ENCODE measurements at places on chromosomes 4 and X.

- no peak for DNase-seq
These were observed 128.0 kb downstream of the SNCA start for GRCh38 chr4:89708903-89709421.

DNA sequence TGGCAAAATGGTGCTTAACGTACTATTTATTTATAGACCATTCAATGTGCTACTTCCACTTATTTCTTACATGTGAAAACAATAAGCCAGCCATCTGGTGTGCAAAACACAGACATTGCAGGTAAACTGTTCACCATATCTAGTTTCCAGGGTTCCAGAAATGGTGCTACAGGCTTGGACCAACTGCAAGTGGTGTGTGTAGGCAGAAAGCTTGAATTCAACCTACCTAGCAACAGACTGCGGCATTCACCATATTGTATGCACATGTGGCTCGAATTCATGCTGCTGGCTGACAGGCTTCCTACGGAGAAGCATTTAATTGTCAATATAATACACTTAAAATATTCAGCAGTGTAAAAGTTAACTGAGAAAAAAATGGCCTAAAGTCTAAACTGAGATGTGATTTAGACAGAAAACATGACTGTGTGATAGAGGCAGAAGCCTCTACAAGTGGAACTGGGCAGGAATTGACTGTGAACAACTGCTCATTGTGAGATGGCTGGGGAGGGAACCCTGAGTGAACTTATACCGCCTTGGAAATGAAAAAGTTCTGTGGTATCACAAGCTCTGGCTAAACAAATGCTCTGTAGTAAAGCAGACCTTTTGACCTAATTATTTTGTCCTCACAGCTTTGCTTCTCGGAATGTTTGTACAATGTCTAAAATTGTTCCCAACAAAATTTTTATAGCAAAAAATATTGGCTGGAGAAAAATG is 434.7 kb downstream of the GRIA2 start:
- DNase-seq = no peak

- DNase-seq = no peak
These were observed 74.3 kb upstream of the TNIP3 start for GRCh38 chr4:121238461-121238860.

DNA sequence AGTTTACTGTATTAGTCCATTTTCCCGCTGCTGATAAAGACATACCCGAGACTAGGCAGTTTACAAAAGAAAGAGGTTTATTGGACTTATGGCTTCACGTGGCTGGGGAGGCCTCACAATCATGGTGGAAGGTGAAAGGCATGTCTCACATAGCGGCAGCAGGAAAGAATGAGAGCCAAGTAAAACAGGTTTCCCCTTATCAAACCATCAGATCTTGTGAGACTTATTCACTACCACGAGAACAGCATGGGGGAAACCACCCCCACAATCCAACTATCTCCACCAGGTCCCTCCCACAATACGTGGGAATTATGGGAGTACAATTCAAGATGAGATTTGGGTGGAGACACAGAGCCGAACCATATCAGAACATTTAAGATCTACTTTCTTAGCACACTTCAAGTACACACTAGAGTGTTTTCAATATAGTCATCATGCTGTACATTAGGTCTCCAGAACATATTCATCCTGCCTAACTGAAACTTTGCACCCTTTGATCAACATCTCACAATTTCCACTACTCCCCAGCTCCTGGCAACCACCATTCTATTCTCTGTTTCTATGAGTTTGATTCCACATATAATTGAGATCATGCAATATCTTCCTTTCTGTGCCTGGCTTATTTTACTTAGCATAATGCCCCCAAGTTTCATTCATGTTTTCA is 341.0 kb downstream of the ARHGAP24 start:
- DNase-seq = no peak

DNA sequence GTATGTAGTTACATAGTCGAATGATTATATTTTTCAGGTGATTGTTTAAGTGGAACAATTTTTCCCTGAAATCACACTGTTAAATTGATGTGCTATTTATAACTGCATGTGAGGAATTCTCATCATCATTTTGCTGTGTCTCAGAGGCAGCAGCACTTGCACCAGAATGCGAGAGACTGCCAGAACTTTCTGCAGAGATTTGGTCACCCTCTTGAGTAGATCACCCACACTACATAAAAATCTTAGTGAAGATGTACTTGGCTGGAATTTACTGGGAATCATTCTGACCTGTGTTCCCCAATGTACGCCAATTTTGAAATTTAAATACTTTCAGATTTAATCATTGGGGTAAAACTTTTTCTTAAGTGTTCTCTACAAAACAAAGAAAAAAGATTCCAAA is 5.4 kb downstream of the UGT2B4 start:
- DNase-seq = no peak

- peak; percentile 5 for DNase-seq
These were observed at the start of gene PCDH18 for GRCh38 chr4:137531986-137532868. Gene PCDH18 (minus strand): TSS chr4:137532494. CDS start chr4:137532088, 406 bp downstream.

DNA sequence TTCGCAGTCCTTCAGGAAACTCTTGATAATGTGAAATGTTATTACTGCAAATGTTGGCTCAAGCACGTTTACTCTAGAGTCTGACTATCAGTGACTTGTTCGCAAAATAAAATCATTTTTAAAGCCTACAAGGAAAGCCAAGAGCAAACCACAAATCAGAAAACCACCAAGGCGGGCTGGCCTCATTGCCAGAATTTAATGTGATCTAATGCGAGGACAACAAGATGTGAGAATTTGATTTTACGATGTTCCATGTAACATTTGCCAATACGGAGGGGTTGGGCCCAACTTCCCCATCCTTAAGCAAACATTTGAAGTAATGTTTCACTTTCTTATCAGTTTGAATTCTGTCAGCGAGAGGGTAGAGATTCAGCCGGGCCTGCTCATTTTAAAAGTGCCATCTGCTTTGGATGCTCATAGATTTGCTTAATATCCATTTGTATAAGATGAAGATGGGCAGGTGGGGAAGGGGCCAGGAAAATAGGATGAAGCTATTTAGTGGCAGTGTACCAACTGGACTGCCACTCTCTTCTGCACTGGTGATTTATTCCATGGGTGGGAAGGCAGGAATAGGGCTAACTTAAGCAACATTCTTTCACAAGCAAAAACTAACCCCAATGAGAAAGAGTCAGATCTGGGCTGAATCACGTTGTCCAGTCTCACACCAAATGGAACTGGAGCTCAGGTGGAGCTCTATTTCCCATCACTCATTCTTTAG is 225.3 kb downstream of the ANAPC10 start:
- DNase-seq = no peak

DNA sequence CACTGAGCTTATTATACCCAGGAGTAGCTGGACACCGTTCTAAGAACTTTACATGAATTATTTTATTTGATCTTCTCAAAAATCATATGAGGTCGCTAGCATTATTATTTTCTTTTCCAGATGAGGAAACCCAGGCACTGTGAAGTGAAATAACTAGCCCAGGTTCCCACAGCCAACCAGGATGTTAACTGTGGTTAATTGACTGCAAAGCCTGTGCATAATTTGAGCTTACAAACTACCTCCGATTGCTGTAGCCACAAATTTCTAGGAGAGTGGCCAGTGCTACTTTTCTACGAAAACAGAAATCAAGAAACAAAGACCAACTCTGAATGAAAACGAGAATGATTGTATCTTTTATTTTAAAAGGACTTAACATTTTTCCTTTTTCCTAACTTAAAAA is 27.2 kb downstream of the SPRY1 start:
- DNase-seq = no peak

DNA sequence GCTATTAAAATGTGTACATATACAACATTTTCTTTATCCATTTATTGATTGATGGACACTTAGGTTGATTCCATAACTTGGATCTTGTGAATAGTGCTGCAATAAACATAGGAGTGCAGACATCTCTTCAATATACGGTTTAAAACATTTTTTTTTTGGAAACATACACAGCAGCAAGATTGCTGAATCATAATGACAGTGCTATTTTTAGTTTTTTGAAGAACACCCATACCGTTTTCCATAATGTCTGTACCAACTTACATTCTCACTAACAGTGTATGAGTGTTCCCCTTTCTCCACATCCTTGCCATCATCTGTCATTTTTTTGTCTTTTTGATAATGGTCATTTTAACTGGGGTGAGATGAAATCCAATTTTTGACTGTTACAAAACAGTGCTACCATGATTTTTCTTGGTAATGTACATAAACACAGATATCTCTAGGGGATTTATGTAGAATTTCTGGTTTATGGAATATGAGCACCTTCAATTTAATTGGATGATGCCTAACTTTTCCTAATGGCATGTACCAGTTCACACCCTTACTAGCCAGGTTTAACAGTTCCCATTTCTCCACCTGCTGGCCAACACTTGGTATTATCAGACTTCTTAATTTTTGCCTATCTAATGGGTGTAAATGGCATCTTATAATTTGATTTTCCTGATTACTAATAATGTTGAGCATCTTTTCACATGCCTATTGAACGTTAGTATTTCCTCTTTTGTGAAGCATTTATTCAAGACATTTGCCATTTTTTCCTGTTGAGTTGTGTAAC is 21.0 kb upstream of the TMSB15B start:
- peak; percentile 24 for DNase-seq

- no peak for DNase-seq
These were observed 302.3 kb downstream of the DCHS2 start for GRCh38 chr4:154189346-154189745.

GRCh38 chrX:30513284-30513683 is 64.3 kb downstream of the TASL start:
- no peak for DNase-seq

- no peak for DNase-seq
These were observed 300.9 kb downstream of the BCOR start for GRCh38 chrX:39796856-39797255.

DNA sequence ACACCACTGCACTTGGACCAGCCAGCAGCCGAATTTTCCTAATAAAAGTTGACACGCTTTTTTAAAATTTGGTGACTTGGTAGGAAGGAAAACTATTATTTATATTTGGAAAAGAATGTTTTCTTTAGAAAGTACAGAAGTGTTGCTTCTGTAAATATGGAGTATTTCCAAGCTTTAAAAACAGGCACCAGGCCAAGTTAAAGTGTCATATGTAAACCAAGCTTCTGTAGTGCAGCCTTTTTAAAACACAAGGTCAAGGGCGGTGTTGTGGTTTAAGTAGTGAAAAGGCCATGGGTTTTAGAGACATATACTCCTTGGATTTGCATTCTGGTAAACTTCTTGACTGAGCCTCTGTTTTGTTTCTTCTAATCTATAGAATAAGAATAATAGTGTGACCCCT is 62.7 kb downstream of the TRIM2 start:
- DNase-seq = no peak

DNA sequence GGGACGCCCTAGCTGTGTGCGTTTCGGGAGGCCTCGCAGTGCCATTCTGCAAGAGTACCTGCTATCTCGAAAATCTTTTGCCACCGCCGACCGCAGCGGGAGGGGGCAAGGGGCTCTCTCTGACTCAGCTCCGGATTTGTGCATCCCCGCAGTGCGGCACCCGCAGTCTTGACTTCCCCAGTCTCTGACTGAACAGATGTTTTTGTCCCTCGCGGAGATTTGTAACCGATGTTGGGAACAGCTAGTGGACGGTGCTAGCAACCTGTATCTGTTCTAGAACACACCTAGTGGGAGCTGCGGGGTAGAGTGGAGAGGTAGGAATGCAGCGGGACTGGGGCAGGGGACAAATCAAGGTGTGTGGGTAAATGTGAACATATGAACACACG is 17.2 kb downstream of the NKX6-1 start:
- no peak for DNase-seq

- no peak for DNase-seq
These were observed 53.7 kb downstream of the TRIM2 start for GRCh38 chr4:153257991-153258390.

DNA sequence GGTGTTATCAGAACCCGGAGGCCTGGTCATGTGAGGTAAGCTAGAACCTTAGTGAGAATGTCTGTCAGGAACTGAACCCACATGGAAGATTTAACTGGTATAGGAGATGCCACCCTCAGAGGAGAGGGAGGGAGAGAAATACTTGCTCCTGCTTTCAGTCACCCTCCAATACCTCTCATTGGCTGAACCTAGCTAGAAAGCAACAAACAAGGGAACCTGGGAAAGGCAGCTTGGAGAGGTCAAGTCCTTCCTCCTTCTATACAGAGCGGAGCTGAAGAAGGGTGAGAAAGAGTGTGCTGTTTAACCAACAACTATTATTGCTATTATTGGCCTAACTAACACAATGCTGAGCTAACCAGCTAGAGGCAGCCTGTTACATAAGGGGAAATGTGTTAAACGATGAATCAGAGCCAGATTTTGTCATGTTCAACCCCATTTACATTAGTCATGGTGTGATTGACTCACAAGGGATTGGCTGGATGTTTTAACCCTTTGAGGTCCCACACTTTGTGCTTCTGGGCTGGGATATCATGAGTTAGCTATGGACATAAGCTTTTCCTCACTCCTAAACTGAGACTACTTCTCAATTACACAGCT is 96.5 kb upstream of the ESX1 start:
- DNase-seq = no peak

DNA sequence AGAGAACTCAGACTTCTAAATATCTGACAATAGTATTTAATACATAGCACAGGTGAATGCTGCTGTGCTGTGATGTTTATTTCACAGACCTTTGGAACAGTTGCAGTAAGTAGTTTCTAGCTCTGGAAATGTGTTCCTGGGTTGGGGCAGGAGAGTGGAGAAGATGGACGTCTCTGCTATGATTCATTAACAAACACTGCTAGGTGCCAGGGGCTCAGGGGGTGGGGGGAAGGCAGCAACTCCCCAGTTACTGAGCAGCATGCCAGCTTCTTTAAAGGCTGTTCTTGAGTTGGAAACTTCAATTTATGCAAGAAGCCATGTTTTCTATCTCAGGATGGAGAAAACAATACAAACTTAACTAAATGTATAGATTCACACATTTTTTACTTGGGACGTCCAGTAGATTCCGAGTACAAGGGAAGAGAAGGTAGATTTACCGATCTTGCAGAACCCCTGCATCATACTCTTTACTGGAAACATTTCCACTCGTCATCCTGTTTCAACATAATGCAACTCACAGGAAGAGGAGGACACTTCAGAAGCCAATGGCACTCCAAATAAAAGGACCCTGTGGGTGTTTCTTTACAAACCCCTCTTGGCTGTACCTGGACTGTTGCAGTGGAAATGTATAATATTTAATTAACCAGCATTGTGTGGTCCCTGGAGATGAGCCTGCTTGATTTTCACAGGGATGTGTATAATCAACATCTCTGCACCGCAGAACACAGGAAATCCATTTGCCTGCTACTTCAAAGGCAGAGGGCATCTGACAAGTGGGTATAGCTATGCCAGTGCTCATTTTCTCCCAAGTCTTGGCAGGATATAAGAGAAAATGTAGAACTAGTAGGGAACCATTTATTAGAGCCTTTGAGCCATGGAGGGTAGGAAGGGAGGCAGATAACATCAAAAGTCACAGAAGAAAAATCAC is 171.4 kb downstream of the SH3KBP1 start:
- no peak for DNase-seq

DNA sequence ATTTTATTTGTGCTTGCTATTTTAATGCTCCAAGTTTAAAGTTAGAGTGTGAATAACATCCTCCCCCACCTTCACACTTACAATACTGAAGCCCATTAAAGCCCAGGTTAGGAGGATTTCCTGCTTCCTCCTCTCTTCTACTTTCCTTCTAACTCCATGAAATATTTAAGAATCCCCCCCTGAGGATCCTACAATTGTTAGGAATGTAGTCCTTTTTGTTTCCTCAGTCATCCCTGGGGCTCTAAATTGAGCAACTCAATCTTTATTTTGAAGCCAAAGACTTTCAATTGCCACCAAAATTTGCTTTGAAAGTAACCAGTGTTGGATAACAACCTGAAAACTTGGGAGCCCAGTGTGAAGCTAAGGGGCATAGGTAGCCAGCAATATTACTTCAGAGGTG is 276.9 kb downstream of the FAM47A start:
- no peak for DNase-seq

GRCh38 chr4:71366766-71367165 is 27.9 kb downstream of the SLC4A4 start:
- no peak for DNase-seq

GRCh38 chrX:54640736-54641135 is 110.7 kb downstream of the GNL3L start:
- no peak for DNase-seq
